CD4-positive, alpha-beta T cell treated with Interleukin-6 at 100 ng/mL for 8 hours (primary cell): ENCODE measurements at places on chromosomes 5 and 9.
A peak's percentile ranks its signal among the peaks of the same experiment; 100 is the strongest.

DNA sequence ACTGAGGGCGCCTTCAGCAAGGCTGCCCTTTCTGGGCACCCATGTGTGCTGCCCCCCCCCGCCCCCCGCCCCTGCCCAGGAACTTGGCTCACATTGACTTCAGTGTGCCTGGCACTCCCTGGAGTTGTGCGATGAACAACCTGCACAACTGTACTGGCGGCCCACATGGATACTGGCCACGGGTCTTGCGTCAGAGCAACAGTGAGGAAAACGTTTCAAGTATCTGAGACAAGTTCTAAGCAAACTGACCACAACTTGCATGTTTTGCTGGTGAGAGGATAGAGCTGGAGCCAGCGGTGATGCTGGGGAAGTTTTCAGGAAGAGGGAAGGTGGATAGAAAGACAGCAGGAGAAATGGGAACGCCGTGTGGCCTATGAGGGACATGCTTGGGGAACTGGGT lies 45.4 kb downstream of the HABP4 start:
- no peak for DNase-seq

DNA sequence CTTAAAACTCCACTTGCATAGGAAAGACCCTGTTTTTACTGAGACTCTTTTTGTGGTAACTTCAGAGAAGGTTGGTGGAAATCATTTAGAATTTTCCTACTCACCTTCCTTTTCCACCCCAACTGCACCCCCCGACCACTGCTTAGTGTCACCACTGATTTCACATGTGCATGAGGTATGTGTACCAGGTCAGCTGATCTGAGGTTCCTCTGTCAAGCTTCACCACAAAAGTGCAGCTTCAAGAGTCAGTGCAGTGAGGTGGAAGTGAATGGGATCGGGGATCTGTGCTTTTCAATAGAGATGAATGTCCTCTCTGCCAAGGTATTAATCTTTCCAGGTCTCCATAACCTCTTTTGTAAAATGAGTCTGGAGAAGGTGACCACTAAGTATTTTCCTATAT lies 260.5 kb upstream of the WWC1 start:
- DNase-seq: no peak

- no peak for DNase-seq
These were observed 135.4 kb upstream of the CCDC152 start for GRCh38 chr5:42621242-42621641.

GRCh38 chr5:169548315-169548714 lies 35.3 kb upstream of the SPDL1 start:
- DNase-seq: no peak

- DNase-seq: no peak
These were observed 371.0 kb downstream of the CSNK1G3 start for GRCh38 chr5:123882965-123883345.

DNA sequence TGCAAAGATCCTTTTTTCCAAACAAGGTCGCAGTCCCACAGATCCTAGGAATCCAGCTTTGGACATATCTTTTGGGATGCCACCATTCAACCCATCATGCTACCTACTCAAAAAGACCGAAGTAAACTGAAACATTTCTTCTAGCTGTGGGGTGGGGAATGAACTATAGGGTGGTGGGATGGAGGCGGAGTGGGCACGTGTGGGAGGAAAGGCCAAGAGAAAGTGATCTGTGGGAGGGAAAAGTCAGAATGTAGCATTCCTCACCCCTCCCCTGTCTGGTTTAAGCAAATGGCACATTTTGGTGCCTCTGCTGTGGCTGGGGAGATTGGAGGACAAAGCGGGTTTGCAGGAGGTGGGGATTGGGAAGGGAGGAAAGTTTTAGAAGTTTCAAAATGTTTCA lies 59.2 kb upstream of the IL17B start:
- DNase-seq: no peak

GRCh38 chr5:154384480-154385235 lies 61.1 kb upstream of the SAP30L start:
- peak; percentile 7 for DNase-seq

DNA sequence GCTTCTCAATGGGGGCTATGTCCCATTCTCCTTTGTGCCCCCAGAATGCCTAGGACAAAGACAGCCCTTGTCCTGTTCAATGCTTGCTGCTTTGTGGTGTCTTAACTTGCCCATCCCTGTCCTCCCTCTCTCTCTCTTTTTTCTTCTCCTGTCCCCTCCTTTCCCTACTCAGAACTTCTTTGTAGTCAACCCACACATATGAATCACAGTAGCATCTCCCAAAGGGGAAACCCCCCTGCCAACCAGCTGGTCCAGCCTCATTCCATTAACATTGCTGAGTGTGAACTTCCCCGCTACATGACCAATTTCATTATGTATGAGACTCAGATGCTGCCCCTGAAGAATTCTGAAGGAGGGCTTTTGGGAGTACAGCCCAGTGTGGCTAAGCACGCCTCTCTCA lies 408.3 kb downstream of the ENC1 start:
- DNase-seq: no peak

GRCh38 chr9:12759761-12760160 lies 15.1 kb upstream of the LURAP1L start:
- DNase-seq: no peak

- DNase-seq: no peak
These were observed 588 bp upstream of the ZBED3 start for GRCh38 chr5:77087484-77088261.

- no peak for DNase-seq
These were observed 103.7 kb downstream of the PAM start for GRCh38 chr5:102858808-102859207.

GRCh38 chr5:107514305-107514704 lies 156.4 kb downstream of the EFNA5 start:
- DNase-seq: no peak

- DNase-seq: no peak
These were observed 2.3 kb downstream of the NTRK2 start for GRCh38 chr9:84671586-84672521.

DNA sequence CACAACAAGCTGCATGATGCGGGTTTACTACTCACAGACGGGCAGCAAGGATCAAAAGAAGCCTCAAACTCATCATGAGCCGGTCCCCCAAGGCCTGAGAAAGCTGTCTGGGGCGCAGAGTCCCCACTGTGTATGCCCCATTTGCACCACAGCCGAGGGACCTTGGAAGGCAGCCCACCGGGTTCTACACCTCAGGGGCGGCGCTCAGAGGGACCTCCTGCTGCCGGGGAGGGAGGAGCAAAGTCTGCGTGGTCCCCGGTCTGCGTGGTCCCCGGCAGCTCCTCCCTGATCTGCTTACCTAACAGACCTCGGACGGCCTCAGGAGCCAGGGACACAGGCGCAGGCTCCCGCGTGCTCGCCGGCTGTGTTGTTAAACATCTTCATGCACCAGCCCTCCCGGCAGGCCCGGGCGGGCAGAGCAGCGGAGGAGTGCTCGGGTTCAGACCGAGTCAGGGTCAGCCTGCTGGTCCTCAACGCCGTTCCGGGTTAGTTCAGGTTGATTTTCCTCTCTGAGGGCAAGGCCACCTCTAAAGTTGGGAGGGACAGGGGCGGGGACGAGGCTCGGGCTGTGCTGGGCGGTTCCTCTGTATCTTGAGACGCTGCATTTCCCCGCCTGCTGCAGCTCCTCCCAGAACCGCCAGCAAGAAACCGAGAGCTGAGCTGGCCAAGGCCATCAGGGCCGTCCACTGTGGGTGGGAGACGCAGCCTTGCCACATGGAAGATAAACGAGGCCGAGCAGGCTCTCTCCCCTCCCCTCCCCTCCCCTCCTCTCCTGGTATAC lies 74.6 kb downstream of the MRPL36 start:
- peak; percentile 38 for DNase-seq

DNA sequence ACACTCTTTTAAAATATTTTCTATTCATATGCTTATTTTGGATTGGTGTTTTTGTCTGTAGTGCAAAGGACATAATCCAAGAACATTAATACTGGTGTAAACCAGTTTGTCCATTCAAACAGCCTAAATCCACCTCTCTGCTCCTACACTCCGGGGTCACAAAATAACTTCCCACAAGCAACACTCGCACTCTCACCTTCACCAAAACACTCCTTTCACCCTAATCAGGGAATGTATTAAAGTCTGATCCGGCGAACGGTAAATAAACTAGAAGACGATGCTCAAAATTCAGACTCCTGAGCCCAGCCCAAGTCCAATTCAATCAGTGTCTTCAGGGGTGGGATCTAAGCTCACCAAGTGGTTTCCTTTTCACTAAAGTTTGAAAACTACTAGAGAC lies 649 bp downstream of the AP3B1 start:
- no peak for DNase-seq

DNA sequence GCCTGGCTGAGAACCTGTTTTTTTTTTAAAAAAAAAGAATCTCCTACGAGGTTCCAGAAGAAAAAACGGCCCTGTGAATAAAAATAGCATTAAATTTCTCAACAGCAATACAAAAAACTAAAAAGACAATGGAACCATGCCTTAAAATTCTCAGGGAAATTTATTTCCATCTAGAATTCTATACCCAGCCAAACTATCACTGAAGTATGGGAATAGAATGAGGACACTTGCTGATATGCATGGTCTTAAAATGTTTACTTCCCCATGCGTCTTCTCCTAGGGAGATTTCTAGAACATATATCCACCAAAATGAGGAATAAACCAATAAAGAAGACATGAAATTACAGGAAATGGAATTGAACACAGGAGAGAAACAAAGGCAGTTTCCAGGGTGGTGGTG lies 16.5 kb upstream of the NSMF start:
- DNase-seq: no peak

DNA sequence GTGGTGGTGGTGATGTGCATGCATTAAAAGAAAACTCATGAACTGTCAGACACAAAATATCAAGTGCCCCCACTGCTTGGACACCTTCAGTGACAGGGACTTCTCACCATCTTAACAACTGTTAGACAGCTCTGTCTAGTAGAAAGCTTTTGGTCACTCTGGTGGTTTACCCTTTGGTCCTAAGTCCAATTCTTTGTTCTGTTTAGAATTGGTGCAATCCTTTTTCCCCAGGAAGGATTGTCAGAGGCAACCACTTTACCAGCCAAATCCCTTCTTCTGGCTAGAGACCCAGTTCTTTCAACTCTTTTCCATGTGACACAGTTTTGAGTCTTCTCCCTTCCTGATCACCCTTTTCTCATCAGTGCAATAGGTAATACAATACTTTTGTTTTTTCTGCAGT lies 140.2 kb downstream of the SEC61B start:
- DNase-seq: no peak

DNA sequence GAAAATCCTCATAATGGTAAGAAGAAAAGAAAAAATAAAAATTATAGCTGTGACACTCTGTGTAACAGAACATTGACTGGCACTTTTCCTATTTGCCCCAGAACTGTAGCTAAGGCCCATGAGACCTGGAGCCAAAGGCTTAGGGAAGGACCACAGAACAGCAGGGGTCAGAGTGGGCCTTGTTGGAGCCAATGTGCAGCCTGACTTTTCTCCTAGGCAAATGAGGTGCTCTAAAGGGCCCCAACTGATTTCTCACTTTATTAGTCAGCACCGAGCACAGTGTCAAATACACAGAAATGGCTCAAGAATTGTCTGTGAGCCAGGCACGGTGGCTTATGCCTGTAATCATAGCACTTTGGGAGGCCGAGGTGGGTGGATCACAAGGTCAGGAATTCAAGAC lies 4.0 kb upstream of the MEGF9 start:
- no peak for DNase-seq

GRCh38 chr9:36559036-36559695 lies 13.5 kb upstream of the MELK start:
- no peak for DNase-seq

DNA sequence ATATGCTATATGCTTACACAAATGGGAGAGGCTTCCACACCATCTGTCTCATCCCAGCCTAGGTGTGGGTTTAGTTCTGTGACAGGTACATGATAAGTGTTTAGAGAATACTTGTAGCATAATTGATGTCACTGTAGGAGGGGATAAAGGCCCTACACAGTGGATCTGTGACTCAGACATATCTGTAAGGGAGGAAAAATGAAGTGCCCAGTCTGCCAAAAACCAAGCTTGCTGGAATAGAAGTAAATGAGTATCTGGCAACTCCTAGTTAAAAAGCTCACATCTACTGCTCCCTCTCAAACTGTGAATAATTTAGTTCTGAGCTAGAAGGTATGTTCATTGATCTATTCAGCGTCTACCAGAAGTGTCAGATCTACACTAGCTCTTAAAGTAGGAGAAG lies 38.9 kb upstream of the FAM174A start:
- DNase-seq: no peak

- no peak for DNase-seq
These were observed 11.3 kb upstream of the GGTA1 start for GRCh38 chr9:121510766-121511550.

- DNase-seq: no peak
These were observed 19.8 kb downstream of the IFT74 start for GRCh38 chr9:26975728-26976707.

DNA sequence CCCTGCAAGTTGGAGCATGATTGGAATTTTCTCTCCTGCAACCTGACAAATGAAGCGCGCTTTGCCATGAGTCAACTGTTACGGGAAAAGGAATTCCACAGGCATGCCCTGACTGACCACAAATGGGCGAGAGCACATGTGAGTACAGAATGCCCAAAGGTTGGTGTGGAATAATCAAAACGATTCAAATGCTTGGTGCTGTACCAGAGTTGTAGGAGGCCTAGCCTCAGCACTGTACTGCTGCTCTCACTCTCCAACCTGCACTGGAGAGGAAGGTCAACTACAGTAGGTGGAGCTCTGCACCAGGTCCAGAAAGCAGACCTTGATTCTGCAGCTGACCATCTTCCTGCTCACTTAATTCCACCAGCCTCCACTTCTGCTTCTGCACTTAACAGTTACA lies 406.9 kb upstream of the ACTBL2 start:
- DNase-seq: no peak
